Uterus (tissue), 4 donors: ENCODE measurements at places on chromosomes 16 and 17.

DNA sequence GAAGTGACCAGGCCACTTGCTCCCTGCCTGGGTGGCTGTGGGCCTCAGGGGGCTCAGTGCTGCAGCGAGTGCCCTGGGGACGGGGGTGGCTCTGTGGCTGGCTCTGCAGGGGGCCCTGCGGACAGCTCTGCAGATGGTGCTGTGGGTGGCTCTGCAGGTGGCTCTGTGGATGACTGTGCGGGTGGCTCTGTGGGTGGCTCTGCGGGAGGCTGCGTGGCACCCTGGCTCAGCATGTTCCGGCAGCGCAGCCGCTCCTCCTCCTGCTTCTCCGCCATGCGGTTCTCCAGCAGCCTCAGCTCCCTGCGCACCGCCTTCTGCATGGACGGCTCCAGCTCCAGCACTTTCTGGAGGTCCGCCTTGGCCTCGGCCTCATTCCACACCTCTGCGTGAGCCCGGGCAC is 9.5 kb downstream of the AIPL1 start:
- no peak for DNase-seq

DNA sequence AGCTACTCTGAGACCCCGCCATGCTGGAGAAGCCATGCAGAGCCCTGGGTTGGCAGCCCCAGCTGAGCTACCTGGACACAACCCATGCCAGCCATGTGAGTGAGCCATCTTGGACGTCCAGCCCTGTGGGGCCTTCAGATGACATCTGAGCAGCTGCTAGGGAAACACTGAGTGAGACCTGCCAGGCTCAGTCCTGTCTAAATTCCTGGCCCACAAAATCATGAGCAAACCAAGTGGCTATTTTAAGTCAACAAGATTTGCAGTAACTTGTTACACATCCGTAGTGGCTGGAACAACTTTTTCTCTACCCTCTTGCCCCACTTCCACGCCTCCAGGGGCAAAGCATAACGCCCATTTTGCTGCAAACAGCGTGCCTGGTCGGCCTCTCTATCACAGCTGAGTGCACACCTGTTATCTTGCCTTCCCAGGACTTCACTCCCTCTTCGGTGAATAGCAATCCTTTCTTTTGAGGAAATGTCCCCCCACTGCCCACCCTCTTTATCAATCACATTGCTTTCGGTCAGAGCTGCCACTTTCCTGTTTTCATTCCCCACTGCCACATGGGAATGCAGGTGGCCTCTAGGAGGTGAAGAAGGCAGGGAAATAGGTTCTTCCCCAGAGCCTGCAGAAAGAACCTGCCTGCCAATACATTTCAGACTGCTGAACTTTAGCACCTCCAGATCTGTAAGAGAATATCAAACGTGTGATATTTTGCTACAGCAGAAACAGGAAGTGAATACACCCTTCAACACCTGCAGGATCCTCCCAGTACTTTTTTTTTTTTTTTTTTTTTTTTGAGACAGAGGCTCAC is 7.4 kb upstream of the SCIMP start:
- no peak for DNase-seq

DNA sequence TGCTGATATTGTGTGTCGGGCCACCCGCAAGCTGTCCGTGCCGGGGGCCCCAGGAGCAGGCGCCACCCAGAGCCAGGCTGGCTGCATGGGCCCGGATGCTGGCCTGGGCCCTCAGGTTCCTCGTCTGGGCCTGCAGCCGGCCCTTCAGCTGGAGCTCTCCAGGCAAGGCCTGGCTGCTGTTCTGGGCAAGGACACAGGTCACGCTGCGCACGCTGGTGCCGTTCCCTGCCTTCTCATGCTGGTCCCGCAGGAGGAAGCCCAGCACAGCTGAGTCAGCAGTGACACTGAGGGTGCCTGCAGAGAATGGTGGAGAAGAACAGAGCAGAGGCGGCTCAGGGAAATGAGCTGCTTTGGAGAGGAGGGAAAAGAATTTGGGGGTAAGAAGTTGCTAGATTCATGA is 79.9 kb downstream of the RMI2 start:
- DNase-seq: no peak

DNA sequence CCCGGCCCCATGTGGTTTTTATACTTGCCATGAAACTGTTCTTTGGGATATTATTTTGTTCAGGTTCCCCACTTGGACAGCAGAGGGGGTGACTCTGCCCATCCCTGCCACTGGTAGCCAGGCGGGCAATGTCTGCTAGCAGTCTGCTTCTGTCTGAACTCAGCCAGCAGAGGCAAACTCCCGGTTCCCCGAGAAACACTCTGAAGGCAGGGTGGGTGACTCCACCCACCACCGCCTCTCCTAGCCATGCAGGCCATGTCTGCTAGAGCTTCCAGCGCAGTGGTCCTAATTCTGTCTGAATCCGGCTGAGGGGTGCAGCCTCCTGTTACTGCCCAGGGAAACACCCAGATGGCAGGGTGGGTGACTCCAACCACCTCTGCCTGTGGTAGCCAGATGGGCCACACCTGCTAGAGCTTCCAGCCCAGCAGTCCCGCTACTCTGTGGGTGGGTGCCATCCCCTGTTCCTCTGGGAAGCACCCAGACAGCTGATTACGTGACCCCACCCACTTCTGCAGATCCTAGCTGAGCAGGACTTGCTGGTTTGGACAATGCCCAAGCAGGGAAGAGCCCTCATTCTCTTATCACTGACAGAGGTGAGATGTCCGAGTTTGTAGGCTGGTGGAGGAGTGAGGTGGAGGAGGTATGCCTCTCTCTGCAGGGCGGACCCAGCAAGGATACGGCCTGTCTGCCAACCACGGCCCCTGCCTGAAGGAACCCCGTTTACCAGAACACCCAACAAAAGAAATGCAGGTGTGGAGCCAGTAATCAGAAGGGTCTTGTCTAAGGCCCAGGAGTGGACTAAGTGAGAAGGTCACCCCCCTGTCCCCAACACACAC is 22.4 kb downstream of the NLRP1 start:
- no peak for DNase-seq

GRCh38 chr17:77372444-77373298 is 231.9 kb downstream of the SEC14L1 start:
- DNase-seq: peak; percentile 89

DNA sequence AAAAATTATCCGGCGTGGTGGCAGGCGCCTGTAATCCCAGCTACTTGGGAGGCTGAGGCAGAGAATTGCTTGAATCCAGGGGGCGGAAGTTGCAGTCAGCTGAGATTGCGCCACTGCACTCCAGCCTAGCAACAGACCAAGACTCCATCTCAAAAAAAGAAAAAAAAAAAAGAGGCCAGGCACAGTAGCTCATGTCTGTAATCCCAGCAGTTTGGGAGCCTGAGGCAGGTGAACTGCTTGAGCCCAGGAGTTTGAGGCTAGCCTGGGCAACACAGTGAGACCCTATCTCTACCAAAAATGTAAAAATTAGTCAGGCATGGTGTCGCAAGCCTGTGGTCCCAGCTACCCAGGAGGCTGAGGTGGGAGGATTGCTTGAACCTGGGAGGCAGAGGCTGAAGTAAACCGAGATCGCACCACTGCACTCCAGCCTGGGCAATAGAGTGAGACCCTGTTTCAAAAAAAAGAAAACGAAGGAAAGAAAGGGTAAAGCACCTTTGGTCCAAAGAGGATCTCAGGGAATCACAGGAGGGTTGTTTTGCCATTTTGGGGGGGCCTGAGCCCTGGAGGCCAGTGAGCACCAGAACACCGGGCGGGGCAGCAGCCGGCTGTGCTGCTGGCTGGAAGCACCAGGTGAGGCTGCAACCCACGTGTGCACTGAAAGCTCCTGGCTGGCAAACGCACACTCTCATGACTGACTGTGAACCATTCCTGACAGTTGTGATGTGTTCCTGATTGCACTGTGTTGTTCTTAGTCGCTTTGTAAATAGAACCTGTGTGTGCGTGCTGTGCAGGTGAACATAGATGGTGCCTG is 18.4 kb downstream of the HS3ST6 start:
- DNase-seq: no peak

GRCh38 chr16:90020260-90020837 is 1.1 kb upstream of the DBNDD1 start:
- DNase-seq: no peak

DNA sequence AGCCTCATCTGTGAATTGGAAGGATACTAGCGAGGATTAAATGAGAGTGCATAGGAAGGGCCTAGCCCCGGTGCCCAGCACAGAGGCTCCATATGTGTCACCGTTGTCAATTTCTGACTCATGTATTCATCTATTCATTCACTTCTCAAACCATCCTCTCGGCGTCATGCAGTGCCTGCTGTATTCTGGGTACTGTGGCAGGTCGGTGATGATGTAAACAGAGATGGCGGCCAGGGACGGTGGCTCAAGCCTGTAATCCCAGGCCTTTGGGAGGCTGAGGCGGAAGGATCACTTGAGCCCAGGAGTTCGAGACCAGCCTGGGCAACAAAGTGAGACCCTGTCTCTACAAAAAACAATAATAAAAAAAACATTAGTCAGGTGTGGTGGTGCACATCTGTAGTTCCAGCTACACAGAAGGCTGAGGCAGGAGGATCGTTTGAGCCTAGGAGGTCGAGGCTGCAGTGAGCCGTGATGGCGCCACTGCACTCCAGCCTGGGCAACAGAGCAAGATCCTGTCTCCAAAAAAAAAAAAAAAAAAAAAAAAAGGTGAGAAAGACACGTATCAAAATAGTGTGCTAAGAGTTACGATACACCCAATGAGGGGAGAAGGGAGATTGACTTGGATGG is 4.3 kb upstream of the PPP1R1B start:
- no peak for DNase-seq

DNA sequence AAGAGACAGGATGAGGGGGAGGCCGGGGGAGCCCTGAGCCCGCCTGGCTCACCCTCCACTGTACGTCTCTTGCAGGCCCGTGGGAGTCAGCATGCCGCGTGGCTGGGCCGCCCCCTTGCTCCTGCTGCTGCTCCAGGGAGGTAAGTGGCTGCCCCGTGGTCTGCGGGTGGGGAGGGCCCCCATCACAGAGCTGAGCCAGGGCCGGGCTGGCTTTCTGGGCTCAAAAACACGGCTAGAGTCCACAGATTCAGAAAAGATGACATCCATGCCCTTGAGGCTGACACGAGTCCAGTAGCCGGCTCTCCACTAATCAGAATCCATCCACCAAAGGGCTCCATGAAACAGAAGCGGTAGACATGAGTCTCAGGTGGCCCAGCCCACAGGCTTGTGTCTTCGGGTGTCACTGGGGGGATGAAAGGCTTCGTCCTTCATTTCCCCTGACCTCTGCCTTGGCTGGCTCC is 28.0 kb downstream of the IL21R start:
- no peak for DNase-seq

DNA sequence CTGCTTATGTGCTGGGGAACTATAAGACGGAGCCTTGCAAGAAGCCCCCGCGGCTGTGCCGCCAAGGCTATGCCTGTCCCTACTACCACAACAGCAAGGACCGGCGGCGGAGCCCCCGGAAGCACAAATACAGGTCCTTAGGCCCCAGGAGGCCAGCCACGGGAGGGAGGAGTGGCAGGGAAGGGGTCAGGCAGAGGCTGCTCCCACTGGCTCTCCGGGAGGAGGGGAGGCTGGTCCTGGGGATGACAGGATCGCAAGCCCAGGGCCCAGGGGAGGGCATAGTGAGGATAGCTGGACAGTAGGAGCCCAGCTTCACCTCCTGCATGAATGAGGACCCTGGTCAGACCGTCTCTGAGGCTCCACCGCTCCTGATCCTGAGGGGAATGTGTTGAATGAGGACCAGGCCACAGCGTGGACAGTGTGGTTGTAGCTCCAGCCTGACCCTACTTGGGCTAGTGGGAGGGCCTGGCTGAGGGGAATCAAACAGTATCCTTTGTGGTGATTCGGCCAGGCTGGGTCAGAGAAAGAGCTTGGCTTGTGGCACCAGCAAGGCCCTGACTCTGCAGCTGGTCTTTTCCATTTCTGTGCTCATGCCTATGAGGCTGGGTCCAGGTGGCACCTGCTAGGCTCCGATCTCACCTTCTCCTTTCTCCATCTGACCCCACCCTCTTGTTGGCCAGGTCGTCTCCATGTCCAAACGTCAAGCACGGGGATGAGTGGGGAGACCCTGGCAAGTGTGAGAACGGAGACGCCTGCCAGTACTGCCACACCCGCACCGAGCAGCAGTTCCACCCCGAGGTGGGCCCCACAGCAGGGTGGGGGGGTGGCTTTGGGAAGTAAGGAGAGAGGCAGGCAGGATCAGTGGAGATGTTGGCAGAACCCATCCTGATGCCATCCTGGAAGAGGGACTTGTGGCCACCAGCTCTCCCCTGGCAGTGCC is 28.7 kb downstream of the UNK start:
- no peak for DNase-seq

DNA sequence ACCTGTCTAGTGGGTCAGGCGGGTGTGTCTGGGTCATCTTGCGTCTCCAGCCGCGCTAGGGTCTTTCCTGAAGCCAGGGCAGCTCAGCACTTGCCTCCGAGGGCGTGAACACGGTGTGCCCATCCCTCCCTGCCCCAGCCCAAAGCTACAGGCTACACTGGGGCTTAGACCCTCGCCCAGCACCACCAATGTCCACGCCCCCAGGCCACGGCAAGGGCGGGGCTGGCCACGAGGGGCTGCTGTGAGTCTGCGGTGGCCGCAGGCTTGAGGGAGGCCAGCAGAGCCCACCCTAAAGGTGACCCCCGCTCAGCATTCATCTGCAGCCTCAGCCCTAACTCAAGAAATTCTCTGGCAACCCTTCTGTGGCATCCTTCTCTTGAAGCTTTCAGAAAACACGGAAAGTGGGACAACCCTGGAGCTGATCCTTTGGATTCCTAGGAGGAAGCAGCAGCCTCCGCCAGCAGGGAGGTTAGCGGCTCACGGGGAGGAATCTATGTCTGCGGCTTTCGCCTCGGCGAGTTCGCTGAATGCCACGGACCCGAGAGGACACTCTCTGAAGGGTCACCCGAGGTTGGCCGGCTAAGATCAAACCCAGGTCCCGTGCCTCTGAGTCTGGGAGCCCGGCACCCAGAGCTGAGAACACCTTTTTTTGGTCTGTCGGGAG is 41.7 kb downstream of the TIMM22 start:
- no peak for DNase-seq

DNA sequence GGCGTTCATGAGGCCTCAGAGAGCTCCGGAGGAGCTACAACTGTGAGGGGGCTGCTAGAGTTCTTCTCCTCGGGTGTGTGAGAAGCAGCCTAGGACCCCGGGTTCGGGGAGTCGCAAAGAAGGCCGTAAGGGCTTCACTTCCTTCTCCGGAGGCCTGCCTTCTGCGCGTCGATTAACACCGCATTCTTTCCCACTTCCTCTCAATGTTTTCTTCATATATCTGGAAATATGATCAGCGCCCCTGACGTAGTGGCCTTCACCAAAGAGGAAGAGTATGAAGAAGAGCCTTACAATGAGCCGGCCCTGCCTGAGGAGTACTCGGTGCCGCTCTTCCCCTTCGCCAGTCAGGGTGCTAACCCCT is 449 bp downstream of the SMCR8 start:
- DNase-seq: no peak

- no peak for DNase-seq
These were observed 33.0 kb downstream of the PITPNM3 start for GRCh38 chr17:6523330-6523729.
